ENCODE measurements at places on chromosomes 16 and 17. TPM values are rescaled to one million over a fixed set of nuclear protein-coding genes. Genes with fewer than 3 reads are reported as not detected.
A peak's percentile ranks its signal among the peaks of the same experiment; 100 is the strongest.

The TMEM132E gene
- total RNA-seq, result not detected

DNA sequence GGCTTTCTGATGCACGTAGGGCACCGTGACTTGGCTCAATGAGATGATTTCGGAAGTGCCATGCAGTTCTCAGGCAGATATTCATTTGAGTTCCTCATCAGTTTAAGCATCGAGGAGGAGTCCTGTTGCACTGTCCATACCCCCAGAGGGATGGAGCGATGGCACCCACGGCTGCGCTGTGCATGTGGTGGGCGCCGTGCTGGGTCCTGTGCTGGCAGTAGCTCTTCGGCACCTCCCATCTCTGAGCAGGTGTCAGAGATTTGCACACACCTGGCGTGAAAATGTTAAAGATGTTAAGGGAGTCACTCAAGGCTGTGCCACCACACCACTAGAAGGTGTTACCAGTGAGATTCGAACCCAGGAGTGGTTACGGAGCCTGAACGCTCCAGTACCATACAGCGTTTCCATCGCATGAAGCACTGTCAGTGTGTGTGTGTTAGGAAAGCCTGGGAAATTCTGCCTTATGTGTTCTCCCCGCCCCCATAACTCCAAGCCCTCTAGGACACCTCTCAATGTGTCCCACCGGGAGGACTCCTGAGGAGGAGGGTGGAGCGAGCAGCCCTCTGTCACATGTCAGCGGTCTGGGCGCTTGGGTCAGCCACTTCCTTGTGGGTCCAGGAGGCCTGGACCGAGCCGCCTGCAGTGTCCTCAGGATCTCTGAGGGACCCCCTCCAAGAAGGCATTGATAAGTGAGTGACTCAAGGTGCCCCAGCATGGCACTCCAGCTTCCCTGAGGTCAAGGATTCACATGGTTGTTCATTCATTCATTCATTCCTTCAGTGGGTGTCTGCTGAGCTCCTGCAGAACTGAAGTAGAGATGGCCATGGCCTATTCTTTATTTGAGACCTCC is 3.8 kb downstream of the MRC2 start:
- DNase-seq, result no peak

DNA sequence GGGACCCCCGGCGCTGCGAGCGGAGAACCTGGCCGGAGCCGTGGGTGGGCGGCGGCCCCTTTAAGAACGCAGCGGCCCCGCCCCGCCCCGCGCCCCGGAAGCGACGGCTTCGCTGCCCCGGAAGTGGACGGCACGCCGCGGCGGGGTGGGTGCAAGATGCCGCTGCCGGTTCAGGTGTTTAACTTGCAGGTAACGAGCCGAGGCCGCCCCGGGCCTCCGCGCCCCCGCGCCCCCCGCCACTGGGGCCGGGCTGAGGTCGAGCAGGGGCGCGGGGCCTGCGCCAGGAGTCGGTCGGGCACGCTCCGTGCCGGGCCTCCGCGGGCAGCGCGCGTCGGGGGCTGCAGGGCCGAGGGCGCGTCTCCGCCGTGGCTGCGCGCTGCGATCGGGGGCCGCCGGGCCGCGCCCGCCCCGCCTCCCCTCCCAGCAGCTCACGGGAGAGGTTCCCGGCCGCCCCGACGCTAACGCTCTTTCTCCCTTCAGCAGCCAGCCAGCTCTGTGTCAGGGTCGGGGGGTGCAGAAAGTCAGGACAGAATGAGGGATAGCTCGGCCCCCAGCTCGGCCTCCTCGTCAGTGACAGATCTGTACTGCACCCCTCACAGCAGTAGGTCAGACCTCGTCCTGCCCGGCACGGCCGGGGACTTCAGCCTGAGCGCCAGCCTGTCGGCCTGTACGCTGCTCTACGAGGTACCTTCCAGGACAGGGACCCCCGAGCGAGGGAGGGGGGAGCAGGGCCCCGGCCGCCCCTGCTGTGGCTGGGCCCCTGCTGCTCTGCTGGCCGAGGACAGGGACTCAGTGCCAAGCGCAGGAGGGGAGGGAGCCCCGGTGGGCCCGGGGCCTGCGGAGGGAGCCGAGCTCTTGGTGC is at the start of the genes GPS1 and RFNG:
TSS of gene GPS1 (plus strand) at position 123 of the 862 bp plus-strand sequence. CDS start at position 157, 34 bp downstream.
TSS of gene RFNG (minus strand) at position 36 of the 862 bp plus-strand sequence. CDS start 45 bp downstream, outside the sequence.
- DNase-seq, result peak; percentile 89

- no peak for DNase-seq
These were observed 140.6 kb upstream of the NUDT7 start for GRCh38 chr16:77581706-77582105.

DNA sequence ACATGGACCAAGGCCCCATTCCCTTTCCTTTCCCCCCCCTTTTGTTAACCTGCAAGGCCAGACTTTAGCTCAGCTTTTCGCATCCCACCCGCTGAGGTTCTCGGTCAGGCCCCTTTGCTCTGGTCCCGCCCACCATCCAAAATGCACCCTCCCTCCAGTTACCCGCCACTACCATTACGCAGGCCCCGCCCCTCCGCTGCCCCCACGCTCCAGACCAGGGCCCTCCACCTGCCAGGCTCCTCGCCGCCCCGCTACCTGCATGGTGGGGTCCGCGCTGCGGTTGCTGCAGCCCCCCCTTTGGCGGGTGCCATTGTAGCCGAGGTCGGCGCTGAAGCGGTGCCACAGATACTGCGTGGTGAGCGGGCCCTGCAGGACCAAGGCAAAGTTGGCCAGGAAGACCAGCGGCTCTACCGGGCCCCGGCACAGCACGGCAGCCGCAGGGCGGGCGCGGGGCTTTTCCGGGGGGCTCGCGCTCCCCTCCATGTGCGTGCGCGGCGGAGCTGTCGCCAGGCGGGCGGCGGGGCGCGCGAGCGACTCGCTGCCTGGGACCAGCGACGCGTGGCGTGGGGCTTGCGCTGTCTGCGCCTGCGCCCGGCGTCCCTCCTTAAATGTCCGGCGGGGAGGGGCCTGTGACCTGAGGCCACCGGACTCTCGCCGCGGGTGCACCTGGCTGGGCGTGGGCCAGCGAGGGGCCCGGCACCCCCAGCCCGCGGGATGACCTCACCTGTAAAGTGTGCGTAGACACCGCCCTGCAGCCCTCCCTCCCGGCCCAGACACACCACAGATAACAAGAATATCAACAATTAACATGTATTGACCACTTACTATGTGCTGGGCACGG is at the start of gene SLC46A1:
TSS of gene SLC46A1 (minus strand) at position 581 of the 841 bp plus-strand sequence. CDS start at position 483, 98 bp downstream.
- DNase-seq, result peak; percentile 81

GRCh38 chr16:3121851-3122467 is 9.6 kb downstream of the ZNF205 start:
- peak; percentile 50 for DNase-seq

Data from left ventricle myocardium superior (tissue), 1 donor.